ENCODE measurements at places on chromosomes 1 and 21.

GRCh38 chr1:89261926-89262515 is 10.6 kb downstream of the GBP5 start:
- DNase-seq, result no peak

DNA sequence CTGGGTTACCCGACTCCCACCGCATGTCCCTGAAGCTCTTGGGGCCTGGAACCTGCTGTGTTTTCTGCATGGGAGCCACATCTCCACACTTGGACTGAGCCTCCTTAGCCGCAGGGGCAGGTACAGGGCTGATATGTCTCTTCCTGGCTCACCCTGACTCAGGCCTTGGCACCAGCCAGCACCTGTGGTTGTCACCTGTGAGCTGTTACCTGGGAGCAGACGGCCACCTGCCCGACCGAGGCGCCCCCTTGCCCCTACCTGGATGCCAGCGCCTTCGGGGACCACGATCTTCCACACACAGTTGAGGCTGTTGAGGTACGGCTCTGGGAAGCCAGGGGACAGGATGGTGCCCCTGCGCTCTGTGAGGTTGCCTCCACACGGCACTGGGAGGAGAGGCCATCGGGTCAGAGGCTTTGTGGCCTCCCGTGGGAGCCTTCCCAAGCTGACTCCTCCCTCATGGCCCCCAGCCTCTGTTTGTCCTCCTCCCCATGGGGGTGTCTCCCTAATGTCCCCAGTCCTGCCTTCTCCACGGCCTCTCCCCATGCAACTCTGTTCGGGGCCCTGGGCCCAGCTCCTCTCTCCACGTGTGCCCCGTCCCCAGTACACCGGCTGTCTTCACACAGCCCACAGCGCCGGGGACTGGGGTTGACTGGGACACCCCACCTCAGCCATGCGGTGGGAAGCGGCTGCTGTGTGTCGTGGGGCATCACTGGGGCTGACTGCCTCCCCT is 152.0 kb downstream of the ZSCAN20 start:
- DNase-seq, result no peak

DNA sequence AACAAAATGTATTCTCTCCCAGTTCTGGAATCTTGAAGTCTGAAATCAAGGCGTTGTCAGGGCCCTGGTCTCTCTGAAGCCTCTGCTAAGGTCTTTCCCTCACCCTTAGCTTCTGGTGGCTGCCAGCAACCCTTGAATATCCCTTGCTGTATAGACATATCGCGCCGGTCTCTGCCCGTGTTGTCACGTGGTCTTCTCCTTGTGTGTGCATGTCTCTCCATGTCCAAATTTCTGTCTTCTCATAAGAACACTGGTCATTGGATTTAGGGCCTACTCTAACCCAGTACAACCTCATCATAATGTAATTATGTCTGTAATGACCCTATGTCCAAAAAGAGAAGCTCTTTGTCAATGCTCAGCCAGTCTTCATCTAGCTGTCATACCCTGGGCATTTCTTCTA is 85.7 kb upstream of the ETS2 start:
- DNase-seq, result no peak

GRCh38 chr1:231013391-231014015 is 26.6 kb downstream of the FAM89A start:
- no peak for DNase-seq

DNA sequence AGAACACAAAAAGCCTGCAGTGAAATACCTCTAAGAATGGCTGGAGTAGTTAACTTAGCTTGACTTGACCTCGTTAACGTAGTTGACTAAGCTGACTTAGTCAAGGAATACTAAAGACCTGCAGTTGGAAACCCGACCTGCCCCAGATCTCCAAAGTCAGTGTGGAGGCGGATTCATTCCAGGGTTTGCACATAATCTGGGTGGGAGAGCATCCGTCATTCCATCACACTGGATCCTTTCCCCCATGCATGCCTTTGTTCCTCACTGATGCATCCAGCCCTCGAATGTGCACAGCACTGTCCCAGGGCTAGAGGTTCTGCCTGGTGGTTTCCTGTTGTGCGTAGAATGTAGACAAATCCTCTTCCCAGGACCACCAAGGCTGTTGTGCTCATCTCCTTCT is 76.4 kb downstream of the KCNN3 start:
- DNase-seq, result no peak

- no peak for DNase-seq
Measured at GRCh38 chr1:19351873-19352272, 39.7 kb downstream of the SLC66A1 start.

GRCh38 chr1:163406772-163407171 is 85.0 kb downstream of the NUF2 start:
- DNase-seq, result no peak

DNA sequence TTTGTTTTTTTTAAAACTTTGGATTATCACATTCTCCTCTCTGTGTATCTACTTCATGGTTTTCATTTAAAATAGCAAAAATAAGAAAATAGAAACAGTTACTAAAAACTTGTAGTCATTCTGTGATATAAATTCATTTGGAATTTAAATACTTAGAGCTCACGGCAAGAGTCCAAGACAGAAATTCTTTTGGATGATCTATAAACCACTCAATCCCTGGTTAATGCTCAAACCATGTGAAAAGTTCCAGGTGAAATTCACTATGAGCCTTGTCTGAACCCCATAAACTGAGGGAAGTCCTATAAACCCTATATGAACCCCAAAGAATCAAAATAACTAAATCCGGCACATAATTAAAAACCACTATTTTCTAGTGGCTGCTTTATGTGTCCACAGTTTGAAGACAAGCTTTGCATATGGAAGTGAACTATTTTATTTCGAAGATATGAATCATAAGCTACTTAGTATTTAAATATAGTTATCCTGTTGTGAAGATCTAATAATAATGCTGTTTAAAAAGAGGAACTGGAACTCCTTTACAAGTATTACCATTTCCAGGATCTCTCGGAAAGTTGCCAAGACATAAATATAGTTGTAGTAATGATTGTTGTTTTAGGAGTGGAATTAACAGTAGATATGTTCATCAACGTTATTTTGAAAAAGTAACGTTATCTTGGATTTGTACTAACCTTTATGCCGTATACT is 163.5 kb downstream of the NFIA start:
- DNase-seq, result no peak

DNA sequence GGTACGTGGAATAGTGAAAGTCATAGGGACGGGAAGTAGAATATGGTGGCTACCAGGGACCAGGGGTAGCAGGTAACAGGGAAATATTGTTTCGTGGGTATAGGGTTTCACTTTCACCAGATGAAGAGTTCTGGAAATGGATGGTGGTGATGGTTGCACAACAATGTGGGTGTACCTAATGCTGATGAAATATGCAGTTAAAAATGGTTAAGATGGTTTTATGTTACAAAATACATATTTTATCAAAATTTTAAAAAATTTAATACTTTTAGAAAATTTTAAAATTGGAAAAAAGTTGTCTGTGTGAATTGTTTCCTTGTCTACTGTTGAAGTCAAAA is 55.5 kb upstream of the TLR5 start:
- no peak for DNase-seq

DNA sequence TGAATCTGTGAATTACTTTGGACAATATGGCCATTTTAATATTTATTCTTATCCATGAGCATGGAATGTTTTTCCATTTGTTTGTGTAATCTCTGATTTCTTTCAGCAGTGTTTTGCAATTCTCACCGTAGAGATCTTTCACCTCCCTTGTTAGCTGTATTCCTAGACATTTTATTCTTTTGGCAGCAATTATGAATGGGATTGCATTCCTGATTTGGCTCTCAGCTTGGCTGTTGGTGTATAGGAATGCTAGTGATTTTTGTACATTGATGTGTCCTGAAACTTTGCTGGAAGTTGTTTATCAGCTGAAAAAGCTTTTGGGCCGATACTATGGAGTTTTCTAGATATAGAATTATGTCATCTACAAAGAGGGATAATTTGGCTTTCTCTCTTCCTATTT is 44.2 kb upstream of the NEGR1 start:
- no peak for DNase-seq

DNA sequence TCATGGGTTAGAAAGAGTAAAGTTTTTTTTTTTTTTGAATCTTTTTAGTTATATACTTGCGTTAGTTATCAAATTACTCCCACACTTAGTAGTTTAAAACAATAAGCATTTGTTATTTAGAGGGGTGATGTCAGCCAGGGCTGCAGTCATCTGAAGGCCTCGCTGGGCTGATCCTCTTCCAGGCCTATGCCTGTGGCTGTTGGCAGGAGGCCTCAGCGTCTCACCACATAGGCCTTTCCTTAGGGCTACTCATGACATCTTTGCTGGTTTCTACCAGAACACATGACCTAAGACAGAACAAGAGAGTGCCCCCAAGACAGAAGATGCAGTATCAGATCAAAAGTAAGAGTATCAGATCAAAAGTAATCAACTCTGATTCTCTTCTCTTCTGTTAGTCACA is 167.4 kb downstream of the HHAT start:
- no peak for DNase-seq

- DNase-seq, result no peak
Measured at GRCh38 chr1:46456411-46456963, 33.1 kb upstream of the DMBX1 start.

DNA sequence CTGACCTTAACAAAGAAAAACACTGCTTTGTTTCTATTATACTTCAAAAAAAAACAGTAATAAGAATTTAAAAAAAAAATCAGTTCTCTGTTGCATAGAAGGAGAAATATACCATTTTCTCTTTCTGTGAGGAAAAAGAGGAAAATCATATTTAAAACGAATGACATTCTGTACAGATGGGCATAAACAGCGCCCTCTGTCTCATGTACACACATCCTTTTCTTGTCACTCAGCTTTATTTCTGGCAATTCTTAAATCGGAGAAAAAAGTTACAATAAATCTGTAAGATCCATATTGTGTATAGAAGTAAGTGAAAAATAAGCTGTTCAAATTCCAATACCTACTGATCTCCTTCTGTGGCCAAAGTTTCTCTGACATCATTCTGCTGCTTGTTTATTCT is 245.4 kb downstream of the SMYD3 start:
- DNase-seq, result no peak

DNA sequence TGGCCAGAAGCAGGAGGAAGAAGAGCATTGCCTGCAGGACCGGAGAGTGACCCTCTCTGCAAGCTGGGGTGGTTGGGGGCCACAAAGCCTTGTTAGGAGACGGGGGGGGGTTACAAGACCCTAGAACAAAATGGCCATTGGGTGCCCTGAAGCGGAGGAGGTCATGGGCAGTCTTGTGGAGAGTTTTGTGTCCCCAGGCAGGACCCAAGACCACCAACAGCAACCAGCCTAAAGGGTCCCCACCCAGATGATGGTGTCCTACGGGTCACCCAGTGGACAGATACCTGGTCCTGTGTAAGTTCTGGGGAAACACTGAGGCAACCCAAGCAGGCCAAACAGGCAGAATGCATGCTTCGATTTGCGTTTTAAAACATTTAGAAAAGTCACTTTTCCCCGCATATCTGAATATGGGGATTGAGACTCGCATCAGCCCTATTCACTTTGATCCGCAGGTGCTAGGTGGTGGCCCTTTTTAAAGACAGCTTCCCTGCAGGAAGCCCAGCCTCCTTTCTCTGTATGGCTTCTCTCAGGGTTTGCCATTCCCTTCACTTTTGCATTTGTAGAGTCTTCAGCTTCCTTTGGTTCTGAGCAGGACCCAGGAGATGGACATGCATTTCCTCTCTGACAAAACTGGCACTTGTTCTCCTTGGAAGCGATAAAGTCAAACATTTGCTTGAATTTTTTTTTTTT is 21.1 kb downstream of the GNG4 start:
- DNase-seq, result no peak

- DNase-seq, result no peak
Measured at GRCh38 chr21:15272591-15272990, 207.8 kb upstream of the NRIP1 start.

- no peak for DNase-seq
Measured at GRCh38 chr1:108708691-108709660, 3.7 kb upstream of the FNDC7 start.

- DNase-seq, result no peak
Measured at GRCh38 chr1:244603498-244603897, 49.4 kb upstream of the DESI2 start.

GRCh38 chr1:216332003-216332402 is 91.2 kb downstream of the USH2A start:
- no peak for DNase-seq

GRCh38 chr1:231122143-231122542 is 39.7 kb upstream of the TRIM67 start:
- DNase-seq, result no peak

- no peak for DNase-seq
Measured at GRCh38 chr1:239719642-239720258, 333.4 kb downstream of the CHRM3 start.

DNA sequence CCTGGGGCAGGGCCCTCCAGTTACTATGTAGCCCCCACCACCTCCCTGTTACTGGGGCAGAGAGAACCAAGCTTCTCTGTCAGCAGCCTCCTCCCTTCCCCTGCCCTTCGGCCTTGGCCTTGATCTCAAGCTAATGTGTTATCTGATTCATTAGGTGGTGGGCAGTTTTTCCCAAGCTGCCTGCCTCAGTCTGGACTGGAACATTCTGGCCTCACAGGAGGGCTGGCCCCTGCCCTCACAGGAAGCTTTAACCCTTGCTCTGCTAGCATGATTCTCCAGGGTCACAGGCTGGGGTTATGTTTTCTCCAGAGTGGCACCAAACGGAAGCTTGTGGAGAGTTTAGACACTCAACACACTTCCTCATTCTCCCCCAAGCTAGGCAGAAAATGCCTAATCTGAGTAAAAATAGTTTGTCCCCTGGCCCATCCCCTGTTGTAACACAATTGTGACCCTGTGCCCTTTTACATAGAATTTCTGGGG is 37.2 kb upstream of the SLC6A9 start:
- no peak for DNase-seq

GRCh38 chr1:159509440-159510228 is 26.2 kb downstream of the OR10J5 start:
- no peak for DNase-seq

- peak; percentile 49 for DNase-seq
Measured at GRCh38 chr21:45555557-45556301, 13.5 kb upstream of the SLC19A1 start.

- DNase-seq, result no peak
Measured at GRCh38 chr1:56153276-56153675, 426.1 kb downstream of the PLPP3 start.

Data from AG09319 (cell line).